ENCODE measurements at places on chromosomes 6 and 20.

GRCh38 chr6:3022765-3023662, 23.3 kb downstream of the NQO2 start:
- DNase-seq = peak; percentile 61

DNA sequence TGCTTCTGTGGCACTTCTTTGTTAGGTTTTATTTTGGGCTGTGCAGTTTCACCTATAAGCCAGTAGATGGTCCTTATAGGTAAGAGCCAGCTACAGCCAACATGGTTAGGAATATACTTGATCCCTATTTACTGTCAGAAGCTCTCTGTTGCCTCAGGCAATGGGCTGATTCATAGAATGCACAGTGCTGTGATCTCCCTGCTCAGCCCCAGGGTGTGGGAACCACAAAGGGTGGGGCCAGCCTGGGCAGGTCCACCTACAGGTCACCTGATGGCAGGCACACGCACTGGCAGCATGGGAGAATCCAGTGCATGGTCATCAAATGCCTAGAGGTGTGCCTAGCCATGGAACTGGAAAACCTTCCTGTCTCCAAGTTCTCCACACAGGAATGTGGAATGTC, 191.9 kb downstream of the MOXD1 start:
- no peak for DNase-seq

GRCh38 chr6:5084360-5084780, 771 bp upstream of the PPP1R3G start:
- no peak for DNase-seq

GRCh38 chr6:158358450-158359077, 46.3 kb downstream of the TULP4 start:
- DNase-seq = peak; percentile 41

DNA sequence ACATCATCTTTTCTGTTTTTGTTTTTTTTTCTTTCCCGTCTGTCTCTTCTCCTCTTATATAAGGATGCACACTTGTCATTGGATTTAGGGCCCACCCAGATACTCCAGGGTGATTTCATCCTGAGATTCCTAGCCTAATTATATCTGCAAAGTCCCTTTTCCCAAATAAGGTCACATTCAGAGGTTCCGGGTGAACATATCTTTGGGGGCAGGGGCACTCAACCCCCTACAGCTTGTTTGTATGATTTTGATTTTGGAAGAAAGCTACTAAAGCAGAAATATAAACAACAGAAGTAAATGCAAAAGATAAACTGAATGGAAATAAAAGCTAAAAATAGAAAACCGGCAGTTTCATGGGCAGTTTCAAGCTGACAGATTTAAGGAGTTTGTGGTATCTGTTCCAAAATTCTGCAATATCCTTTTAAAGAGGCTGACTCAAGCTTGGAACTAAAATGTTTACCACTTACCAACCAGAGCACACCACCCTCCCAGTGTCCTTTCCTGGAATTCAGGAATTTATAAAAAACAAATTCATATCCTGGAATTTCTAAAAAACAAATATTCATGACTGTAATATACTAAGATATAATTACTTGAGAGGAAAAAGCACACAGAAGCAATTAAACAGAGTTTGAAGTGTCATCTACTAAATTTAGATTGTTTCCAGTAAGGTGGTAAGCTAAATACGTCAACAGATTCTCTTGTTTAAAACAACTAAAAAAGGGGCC, 100.0 kb upstream of the CARMIL1 start:
- DNase-seq = no peak

GRCh38 chr20:62621251-62622110, 20.8 kb upstream of the SLCO4A1 start:
- no peak for DNase-seq

DNA sequence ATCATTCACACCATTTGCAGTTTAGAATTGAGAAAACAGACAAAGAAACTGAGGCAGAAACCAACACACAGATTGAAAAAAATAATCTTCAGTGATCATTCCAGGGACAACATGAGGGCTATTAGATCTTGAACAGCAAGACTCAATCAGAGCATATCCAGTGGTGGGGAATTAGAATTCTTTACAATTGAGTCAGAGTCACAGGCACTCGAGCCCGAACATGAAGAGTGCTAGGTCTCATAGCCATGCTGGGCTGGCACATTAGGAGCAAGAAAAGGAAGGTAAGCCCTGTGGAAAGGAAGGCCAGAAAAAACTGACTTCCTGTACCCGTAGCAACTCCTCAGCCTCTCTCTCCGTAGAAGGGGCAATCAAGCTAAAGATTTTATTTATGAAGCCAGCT, 419.9 kb downstream of the HAO1 start:
- no peak for DNase-seq

- no peak for DNase-seq
These were observed 3.9 kb downstream of the STXBP5 start for GRCh38 chr6:147207837-147208754.

- DNase-seq = no peak
These were observed 16.3 kb downstream of the OVOL2 start for GRCh38 chr20:18041462-18041861.

GRCh38 chr20:62653951-62654685, 11.8 kb downstream of the SLCO4A1 start:
- DNase-seq = no peak

GRCh38 chr20:11979306-11979990, 61.8 kb downstream of the BTBD3 start:
- DNase-seq = no peak

DNA sequence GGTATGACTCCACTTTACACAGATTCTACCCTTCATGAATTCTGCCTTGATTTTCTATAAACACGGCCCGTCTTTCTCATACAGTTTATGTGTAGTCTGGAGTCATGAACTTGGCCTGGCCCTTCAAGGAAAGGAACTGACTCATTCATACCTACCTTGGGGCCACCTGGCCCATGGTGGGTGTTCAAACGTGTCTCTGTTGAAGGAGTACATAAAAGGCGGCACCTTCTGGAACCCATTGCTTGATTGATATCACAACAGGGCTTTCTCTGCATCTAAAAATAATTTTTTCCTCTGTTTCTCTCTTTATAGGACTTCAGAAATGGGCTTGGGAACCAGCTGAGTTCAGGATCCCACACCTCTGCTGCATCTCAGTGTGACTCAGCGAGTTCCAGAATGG, 363.0 kb upstream of the SOX4 start:
- DNase-seq = no peak

GRCh38 chr6:114471450-114471849, 128.6 kb upstream of the HS3ST5 start:
- no peak for DNase-seq

- no peak for DNase-seq
These were observed 357.9 kb downstream of the FARS2 start for GRCh38 chr6:5619249-5619648.

- no peak for DNase-seq
These were observed 29.6 kb downstream of the NPEPL1 start for GRCh38 chr20:58721951-58722778.

GRCh38 chr6:57102976-57103375, 13.0 kb downstream of the ZNF451 start:
- no peak for DNase-seq

GRCh38 chr6:64988148-64988547, 718.9 kb downstream of the EYS start:
- DNase-seq = no peak

DNA sequence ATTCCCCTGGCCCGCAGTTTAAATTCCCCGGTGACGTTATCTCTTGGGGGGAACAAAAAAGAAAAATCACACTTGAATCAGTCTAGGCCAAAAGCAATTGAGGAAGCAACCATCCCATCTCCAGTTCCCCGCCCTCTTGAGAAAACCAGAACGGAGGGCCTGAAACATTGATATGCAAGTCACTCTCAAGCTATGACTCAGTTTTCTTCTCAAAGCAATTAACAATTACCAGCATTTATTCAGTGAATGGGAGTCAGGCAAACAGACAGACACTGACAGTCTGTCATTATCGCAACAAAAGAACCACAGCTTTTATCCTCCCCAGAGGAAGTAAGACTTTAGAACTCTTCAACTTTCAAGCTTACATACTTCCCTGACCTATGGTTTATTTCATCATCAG, 100.9 kb downstream of the OPRM1 start:
- peak; percentile 43 for DNase-seq

GRCh38 chr6:71393981-71394432, 105.4 kb downstream of the OGFRL1 start:
- no peak for DNase-seq

- no peak for DNase-seq
These were observed 171.4 kb upstream of the AFDN start for GRCh38 chr6:167655174-167655821.

DNA sequence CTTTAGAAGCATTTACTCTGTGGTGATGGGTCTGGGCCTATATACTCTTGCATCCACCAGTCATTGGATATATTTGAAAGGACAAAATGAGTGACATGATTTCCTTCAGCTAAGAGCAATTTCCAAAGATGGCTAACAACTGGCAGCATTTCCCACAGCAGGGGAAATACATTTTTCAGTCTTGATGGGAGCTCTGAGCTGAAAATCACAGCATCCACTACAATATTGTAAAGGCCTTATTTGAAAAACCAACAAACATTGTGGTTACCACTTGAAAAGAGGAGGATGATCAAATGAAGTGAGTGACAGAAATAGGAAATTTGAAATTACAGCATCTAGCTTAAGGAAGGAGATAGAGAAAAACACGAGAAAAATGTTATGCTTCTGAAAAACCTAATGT, 705.0 kb upstream of the EPHA7 start:
- no peak for DNase-seq

- no peak for DNase-seq
These were observed 27.4 kb upstream of the BMP5 start for GRCh38 chr6:55902796-55903195.

GRCh38 chr6:53659458-53659857, 6.1 kb downstream of the KLHL31 start:
- no peak for DNase-seq

GRCh38 chr20:17205084-17205813, 21.6 kb upstream of the PCSK2 start:
- DNase-seq = no peak

DNA sequence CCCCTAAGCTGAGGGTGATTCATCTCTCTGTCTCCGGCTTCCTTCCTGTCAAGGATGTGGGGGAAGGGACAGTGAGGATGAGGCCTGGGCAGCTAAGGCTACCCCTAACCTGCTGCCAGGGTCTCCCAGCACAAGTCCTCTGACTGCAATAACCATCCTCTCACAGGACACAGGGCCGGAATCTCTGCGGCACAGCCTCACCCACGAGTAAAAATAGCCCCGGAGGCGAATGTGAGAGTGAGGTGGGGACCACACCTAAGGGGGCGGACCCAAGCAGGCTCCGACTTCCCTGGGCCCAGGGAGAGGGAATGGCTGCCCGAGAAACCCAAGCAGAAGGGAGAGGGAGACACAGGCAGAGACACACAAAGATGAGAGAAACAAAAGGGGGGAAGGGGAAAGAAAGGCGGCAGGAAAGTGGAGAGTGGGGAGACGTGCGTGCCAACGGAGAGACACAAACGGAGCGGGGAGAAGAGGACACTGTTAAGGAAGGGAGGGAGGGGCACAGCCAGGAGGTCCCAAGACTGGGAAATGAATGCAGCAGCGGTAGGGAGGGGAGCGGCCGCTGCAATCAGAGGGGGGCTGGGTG, 1.4 kb downstream of the CLIC1 start:
- peak; percentile 70 for DNase-seq

GRCh38 chr6:133991096-133991593, 38.1 kb downstream of the TBPL1 start:
- no peak for DNase-seq

DNA sequence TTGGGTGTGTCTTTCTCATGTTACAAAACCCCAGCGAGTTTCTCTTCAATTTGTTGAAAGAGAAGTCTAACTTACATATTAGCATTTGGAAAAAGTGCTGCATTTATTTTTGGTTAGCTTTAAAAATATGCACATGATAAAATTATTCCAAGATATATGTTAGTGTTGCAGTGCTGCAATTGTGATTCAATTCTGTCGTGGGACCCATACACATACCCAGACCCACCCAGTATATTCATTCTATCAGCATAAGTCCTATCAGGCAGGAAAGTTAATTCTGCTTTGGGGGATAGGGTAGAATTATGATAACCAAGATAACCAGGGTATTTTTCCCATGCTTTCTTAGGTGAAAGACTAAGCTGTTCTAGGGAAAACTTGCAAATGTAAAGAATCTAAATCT, 313.5 kb downstream of the EPHA7 start:
- no peak for DNase-seq
